HuH-7.5 (cell line): ENCODE measurements at places on chromosomes 16 and 17.

DNA sequence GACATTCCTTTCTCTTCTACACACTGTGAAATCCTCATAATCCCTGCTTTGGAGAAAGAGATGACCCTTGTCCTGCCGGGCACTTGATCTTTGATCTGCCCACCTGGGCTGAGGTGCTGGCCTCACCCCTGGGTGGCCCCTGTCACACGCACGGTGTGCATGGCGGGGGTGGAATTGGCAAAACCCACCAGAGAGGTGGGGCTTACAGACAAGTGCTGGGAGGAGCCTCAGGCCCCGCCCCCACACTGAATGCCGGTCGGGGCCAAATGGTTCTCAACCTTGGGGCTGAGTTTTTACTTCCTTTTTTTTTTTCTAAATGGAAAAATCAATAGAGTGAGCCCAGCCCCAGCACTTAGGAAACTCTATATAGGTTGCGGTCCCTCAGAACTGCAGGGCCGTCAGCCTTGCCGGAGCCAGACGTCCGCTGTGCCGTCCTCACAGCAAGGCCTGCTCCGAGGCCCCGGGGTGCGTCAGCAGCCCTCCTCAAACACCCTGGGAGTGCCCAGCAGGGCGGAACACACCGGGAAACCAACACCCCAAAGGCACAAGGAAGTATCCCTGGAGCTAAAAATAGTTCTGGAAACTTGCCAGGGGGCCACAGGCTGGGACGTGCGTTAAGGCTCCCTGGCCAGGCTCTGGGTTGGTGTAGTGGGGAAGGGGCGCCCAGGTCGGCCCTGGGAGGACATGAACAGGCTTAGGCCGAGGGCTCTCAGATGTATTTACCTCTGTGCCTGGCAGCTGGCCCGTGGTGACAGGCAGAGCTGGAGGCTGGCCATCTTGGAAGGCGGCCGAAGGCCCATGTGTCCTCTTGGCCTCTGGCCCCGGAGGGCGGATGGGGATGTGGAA is 11.0 kb downstream of the GPRC5C start:
- peak; percentile 82 for DNase-seq

DNA sequence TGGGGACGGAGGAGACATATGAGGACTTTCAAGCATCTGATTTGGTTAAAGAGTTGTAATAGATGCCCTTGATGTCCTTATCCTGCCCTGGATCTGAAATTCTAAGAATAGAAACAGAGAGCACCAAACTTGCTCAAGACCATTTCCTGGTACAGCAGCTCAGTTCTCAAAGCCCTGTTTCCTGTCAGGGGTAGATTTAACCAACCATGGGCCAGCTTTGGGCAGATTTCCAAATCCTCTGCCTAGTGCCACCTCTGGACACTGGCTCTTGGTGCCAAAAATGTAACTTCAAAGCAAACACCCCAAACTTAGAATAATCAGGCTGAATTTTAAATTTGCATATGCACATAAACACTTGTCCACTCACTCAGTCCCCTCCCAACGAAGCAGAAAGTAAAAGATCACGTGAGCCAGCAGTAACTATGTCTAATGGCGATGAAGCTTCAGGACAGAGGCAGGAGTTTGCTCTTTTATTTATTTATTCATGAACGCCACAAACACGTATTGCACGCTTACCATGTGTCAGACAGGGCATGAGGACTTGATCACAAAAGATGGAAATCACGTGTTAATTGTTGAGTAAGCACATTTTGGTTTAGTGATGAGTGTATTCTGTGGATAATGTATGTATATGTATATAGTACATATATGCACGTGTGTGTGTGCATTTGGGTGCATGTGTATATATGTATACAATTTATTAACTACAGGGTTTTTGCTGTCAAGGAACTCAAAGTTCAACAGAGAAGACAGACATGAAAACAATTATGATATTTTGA is 23.1 kb upstream of the SDK2 start:
- DNase-seq = no peak

- no peak for DNase-seq
These were observed at the start of gene EFNB3 for GRCh38 chr17:7704601-7705268. Gene EFNB3, plus strand, starts transcription at chr17:7705202. Its CDS starts 397 bp downstream, at chr17:7705599.

GRCh38 chr17:6420173-6420641 is 14.7 kb downstream of the AIPL1 start:
- DNase-seq = peak; percentile 52

DNA sequence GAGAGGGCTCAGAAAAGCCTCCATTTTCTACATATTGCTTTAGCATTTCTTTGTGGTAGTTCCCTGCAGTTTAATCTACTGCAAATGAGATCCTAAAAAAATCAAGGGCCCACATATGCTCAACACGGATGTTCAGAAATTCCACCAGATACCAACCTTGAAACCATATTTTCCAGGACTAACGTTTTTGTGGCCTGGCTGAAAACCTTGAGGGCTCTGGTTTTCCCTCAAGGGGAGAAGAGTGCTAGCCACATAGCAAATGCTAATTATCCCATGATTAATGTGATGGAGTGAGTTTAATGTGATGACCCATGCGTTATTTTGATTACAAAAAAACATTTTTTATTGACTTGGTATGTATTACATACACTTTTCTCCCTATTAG is 68.9 kb downstream of the SNX11 start:
- DNase-seq = no peak

DNA sequence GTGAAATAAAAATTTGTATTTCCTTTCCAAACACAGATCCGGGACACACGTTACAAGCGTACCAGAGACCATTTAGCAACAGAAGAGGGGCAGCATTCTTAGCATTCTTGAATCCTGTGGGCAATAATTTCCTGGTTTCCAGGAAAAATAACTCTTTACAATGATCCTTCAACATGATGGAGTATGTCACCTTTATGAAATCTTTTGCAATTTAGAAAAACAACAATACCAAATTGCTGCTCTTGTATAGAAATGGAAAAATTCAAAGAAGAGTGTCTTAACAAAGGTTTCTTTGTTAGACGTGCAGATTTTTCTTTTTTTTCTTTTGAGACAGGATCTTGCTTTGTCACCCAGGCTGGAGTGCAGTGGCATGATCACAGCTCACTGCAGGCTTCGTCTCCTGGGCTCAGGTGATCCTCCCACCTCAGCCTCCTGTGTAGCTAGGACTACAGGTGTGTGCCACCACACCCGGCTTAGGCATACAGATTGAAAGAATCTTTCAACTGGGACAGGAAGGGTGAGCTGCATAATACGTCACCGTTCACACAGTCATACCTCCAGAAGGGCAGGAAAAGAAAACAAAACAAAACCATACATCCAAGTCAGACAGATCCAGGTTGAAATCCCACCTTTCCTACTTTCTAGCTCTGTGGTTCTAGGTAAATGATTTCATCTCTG is 10.8 kb upstream of the GCSH start:
- no peak for DNase-seq

- DNase-seq = peak; percentile 94
These were observed 243.2 kb upstream of the GSE1 start for GRCh38 chr16:85369741-85370528.

GRCh38 chr17:49554694-49555494 is 20.8 kb upstream of the NXPH3 start:
- DNase-seq = no peak
